NCI-H1930 (cell line): ENCODE measurements at places on chromosomes 4 and X.
A peak's percentile ranks its signal among the peaks of the same experiment; 100 is the strongest.

GRCh38 chr4:110270492-110271197 lies 72.2 kb upstream of the ELOVL6 start:
- no peak for DNase-seq

- DNase-seq = no peak
Observed at GRCh38 chr4:132683957-132684356, 465.1 kb upstream of the PCDH10 start.

DNA sequence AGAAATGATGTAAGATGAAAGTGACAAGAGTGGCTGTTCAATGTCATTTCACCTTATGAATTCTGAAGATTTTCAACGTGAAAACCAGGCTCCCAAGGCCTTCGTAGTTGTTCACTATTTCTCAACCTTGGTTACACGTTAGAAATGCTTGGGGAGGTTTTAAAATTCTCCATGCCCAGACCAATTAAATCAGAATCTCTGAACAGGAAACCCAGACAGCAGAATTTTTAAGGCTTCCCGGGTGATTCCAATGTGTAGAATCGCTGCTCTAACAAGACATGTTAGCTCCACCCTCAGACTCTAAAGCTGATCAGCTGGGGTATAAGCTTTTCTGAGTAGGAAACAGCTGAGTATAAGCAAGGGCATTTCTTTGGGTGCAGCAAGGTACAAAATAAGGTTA lies 160.4 kb upstream of the TET2 start:
- DNase-seq = no peak

GRCh38 chr4:87081826-87082225 lies 138.6 kb downstream of the KLHL8 start:
- no peak for DNase-seq

GRCh38 chr4:169810325-169811323 lies 52.9 kb upstream of the HPF1 start:
- DNase-seq = peak; percentile 39

- peak; percentile 82 for DNase-seq
Observed at GRCh38 chr4:176195184-176195978, at the start of gene SPATA4. SPATA4 (minus strand) TSS chr4:176195585; CDS start chr4:176195562, 23 bp downstream.

DNA sequence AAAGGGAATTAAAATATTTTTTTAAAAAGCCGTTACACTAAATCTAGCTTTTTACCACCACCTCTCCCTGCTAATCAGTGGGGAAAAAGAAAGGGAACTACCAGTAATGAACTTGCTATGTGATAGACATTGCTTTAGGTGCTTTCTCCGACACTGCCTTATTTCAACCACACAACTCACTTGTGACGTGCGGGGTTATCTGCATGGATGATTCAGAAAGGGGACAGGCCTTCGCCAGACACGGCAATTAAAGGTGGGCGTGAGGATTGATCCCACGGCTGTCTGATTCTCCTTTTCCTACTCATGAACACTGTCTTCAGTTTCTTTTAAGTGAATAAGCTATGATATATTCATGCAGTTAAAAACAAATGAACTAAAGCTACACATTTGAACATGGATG lies 882 bp upstream of the CXCR3 start:
- no peak for DNase-seq

DNA sequence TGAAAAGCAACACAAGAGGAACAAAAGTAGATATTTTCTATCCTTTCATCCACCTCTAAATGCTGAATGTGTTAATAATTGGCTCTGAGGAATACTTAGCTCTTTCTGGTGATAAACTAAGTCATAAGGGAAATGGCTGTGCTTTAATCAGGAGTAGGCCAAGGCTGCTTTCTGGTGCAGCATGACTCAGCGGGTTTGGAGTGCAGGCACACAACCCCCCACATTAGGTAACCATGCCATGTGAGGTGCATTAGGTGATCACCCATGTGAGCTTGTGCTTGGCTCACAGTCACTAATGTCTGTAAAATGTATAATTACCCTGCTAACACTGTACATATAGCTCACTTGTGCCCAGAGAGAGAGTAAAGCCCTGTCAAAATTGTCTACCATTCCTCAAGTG lies 57.2 kb downstream of the USP38 start:
- DNase-seq = no peak

DNA sequence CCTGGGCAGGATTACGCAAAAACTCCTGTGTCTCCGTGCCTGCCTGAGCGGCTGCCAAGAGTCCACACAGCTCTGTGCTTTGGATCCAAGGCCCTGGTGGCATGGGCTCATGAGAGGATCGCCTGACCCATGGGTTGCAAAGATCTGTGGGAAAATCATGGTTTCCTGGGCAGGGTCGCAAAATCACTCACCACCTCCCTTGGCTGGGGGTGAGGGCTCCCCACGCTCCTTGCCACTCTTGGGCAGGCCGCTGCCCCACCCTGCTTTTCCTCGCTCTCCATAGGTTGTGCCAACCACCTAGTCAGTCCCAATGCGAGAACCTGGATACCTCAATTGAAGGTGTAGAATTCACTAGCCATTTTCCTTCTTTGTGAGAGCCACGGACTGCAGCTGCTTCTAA lies 66.5 kb upstream of the MAGEB18 start:
- no peak for DNase-seq

DNA sequence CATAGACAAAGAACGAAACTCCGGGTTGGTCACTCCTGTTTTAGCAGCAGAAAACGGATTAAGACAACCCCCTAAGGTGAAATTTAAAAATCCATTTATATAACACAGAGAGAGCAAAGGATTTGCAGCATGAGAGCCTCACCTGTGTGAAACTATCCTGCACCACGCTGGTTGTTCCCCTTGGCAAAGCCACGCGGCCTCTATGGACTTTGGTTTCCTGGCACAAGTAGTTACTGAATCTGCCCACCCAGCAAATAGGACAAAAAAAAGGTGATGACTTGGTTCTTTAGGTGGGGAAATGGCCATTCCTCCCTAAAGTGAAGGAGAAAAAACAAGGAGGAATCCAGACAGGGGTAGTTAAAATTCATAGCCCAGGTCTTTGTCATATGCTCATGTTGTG lies 133.1 kb downstream of the PLS3 start:
- DNase-seq = no peak

GRCh38 chr4:66284991-66285451 lies 614.7 kb upstream of the EPHA5 start:
- DNase-seq = no peak

GRCh38 chr4:167041524-167041923 lies 192.8 kb downstream of the SPOCK3 start:
- DNase-seq = no peak

DNA sequence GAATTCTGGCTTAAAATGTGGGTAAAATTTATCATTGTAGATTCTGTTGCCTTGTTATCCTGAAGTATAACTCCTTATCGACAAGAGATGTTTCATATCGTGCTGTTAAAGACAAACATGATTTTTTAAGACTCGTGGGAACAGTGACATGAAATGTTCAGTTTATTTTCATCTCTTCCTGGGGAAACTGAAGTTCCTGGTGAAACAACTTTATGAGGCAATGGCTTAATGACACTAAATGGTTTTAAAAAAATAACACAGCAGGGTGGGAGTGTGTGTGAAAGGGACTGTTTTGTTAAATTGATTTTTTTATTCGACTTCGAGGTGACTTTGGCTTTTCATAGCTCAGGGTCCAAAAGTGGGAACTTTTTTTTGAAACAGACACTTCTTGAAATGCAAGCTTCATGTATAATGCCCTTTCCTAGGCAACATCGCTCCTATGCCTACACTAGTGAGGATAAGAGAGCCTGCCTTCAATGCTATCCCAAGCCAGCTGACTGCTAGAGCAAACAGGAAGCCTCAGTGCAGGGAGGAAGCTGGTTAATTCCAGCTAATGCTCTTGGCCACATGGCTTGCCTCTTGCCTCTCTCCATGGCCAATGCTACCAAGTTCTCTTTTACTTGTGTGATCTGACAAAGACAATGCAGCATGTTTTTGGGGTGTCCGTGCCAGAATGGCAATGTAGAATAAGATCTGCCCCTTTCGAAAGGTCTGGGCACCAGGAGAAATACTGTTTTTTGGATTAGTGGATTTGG lies 80.9 kb upstream of the PLAC1 start:
- no peak for DNase-seq

GRCh38 chr4:16663307-16663706 lies 235.1 kb downstream of the LDB2 start:
- no peak for DNase-seq

DNA sequence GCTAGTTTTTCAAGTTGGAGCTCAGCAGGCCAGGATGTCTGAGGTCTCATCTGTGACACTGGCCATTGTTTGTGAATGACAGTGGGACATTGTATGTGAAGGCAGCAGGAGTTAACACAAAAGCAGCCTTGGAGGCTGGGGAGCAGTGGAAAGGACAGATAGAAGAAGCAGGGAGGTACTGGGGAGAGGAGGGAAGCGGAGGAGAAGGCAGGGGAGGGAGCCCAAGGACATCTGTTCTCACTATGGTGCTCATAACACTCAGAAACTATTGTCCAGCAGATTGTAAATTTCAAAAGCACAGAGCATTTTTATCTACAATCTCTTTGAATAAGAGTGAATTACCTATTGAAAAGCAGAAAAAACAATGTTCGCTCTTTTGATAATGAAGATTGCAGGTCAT lies 253.6 kb upstream of the DIPK2B start:
- no peak for DNase-seq

DNA sequence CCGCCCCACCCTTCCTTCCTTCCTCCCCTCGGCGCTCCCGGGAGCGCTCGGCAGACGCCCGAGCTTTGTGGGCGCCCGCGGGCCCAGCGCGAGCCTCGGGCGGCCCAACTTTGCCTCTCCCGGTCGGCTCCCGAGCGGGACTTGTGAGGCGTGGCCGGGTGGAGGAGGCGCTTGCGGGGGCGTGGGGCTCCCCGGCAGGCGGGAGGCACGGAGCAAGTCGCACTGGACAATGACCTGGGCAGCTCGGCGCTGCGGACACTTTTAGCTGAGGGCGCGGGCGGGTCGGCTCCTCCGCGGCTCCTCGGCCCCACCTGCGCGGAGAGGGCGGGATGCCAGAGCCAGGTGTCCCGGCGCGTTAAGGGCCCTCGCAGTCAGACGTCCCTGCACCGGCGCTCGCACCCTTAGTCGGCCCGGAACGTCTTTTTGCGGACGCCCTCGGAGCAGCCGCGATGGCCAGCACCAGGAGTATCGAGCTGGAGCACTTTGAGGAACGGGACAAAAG lies 385 bp downstream of the DCLK2 start:
- DNase-seq = no peak
